Astrocyte of the cerebellum (primary cell): ENCODE measurements at places on chromosomes 2 and 18.
A peak's percentile ranks its signal among the peaks of the same experiment; 100 is the strongest.

GRCh38 chr2:29014811-29015421, 33.8 kb downstream of the TOGARAM2 start:
- peak; percentile 62 for DNase-seq

- no peak for DNase-seq
Observed at GRCh38 chr2:20429528-20429927, 17.3 kb upstream of the RHOB start.

DNA sequence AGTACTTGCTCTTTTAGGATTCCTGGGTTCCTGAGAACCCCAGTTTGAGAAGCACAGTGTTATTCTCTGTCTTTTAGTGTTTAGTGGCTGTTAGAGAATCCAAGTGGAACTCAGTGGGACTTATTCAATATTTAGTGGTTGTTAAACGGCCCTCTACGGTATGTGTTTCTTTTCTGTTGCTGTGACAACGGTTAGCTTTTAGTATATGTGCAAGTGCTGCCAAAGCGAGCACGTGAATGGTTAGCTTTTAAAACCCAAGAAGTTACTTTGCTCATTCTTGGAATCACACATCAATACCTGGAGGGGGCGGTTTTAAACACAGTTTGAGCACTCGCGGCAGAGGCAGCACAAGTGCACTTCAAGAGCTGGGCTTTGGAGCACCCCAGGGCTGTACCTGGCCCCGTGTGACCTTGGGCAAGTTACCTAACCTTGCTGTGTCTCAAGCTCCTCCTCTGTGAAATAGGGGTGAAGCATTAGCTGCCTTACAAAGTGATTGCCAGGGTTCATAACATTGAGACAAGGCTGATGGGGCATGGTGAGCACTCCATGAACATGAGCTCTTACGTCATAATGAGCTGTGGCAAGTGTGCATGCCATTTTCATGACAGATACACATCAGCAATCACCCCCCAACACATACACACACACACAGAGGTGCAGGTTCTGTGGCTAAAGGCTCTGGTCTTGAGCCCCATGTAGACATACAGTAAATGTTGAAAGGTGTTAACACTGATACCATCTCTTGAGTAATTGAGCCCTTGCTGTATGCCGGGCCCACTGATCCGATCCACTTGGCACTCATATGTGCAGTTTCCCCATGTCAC, 234.1 kb downstream of the ALPK2 start:
- no peak for DNase-seq

- no peak for DNase-seq
Observed at GRCh38 chr2:42723465-42723864, 40.5 kb downstream of the OXER1 start.

DNA sequence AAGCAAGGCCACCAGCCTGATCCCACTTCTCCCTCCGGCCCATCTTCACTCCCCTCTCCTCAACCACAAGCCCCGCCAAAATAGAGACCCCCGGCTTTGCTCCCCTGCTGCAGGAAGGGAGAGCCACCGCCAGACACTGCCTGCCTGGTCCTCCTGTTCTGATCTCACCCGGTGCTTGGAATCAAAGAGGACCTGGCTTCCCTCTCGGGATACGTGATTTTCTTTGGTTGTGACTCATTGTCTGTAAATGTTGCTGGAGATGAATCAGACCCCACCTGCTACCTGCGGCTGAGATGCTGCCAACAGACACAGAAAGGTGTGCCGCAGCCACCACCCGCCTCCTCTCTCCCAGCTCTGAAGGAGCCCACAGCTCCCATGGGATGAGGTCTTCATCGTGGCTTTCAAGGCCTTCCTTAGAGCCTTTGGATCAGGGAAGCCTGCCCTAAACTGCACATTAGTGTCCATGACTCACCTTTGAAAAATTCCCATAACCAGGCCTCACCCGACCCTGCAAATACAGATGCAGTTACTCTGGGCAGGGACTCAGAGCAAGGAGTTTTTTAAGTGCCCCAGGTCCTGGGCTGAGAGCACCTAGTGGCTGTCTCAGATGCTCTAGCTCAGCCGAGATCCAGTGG, 79.4 kb upstream of the ZNF532 start:
- DNase-seq = peak; percentile 86

GRCh38 chr2:43293744-43294695, 67.6 kb upstream of the ZFP36L2 start:
- peak; percentile 99 for DNase-seq

DNA sequence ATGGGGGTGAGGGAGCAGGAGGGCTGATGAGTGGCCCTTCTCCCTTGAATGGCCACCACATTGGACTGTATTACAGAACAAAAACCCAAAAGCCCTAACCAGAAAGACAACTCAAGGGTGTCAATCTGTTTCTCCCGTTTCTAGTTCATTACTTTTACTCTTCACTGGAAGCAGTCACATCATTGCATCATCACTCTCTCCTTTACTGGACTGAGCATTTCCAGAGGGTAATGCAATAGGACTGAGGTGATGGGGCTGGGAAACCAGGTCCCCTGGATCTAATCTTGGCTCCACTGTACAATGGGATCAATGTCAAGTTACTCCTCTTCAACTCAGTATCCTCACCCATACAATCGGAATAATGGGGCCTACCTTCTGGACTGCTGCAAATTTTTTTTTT, 56.1 kb downstream of the BCL2 start:
- no peak for DNase-seq

DNA sequence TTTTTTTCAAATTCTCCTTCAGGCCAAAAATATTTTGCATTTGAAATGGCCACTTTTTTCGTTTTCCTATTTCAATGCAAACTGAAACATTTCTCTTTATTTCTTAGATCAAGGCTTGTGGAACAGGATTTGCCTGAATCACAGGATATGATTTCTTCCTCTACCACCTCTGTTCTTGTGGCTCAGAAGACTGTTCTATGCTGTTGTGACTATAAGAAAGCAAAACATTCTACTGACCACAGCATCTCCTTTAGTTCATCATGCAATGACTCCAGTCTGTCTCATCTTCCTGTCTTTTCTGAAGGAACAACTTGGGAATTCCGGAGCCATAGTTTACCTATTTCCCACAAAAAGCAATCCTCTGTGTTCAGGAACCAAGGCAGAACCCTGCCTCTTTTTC, 16.2 kb upstream of the ZNF512 start:
- DNase-seq = no peak

DNA sequence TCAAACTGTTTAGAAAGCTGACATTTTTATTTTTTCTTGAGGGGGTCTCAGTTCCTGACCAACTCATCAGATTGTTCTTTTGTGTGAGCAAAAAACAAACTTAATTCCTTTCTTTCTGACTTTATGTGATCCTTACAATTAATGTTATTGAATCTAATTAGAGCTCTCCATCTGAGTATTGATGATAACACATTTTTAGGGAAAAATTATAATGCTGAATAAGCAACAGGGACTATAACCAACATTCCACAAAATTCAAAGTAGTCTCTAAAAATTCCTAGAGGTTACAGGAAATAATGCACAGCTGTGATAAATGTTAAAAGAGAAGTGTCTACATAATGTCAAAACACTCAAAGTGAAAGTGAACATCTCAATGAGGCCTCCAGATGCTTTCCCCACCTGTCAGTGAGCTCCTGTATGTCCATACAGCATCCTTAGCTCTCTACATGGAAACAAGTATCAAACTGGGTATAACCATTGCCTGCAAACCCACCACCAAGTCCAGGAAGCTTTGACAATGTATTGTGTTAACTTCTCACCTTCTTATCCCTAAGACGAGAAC, 786.0 kb upstream of the SLC39A10 start:
- no peak for DNase-seq

GRCh38 chr2:101401906-101402305, 14.6 kb upstream of the CREG2 start:
- no peak for DNase-seq

GRCh38 chr18:44693030-44693784, 12.5 kb downstream of the SETBP1 start:
- DNase-seq = no peak

- DNase-seq = no peak
Observed at GRCh38 chr18:50250935-50251334, 15.4 kb downstream of the CFAP53 start.

- no peak for DNase-seq
Observed at GRCh38 chr2:172677363-172677762, 58.3 kb upstream of the RAPGEF4 start.

GRCh38 chr2:19611491-19612332, 253.3 kb upstream of the OSR1 start:
- peak; percentile 98 for DNase-seq

DNA sequence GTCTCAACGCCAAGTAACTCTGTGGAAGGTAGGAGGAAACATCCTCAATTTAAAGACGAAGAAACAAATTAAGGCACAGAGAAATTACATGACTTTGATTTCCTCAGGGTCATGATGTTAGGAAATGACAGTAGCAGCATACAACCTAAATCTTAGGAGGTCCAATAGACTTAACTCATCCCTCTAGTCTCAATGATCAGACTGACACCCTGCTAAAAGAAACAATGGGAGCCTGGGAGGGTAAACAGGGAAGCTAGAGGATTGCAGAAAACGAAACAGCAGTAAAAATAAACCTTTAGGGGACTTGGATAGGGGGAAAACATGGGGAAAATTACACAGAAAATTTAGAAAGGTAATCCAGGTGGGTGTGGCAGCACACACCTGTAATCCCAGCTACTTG, 56.0 kb downstream of the ROCK2 start:
- no peak for DNase-seq

DNA sequence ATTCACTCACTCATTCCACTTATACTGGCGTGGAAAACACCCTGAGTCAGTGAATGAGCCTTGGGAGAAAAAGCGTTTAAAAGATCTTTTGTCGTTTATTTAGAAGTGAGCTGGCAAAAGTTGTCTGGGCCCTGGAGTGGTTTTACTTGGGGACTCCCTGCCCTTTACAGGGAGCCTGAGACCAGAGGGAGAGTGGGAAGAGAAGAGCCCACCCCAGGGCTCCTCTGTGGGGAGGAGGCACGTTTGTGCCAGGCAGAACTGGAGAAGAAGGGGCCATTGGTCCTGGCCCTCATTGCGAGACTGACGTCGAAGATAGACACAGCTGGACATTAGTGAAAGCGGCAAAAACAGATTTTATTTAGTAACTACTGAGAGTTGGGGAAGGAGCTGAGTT, 25.7 kb downstream of the DCDC2C start:
- DNase-seq = no peak

- no peak for DNase-seq
Observed at GRCh38 chr2:234341306-234341985, 155.4 kb downstream of the ARL4C start.

DNA sequence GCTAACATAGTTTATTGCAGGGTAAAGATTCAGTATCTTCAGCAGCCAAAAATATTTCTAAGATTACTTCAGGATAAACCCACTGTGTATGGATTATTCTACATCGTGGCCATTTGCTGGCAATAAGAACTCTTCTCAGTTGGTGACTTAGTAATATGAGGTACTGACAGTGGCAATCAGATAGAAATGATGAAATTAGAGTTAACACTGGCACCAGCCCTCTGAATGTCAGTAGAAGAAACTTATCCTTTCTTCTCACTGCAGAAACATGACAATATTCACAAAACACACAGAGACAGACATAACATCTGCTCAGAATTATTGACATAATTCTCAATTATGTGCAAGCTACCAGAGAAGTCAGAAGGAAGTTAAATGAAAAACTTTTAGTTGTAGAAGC, 246.3 kb upstream of the COL3A1 start:
- DNase-seq = no peak

DNA sequence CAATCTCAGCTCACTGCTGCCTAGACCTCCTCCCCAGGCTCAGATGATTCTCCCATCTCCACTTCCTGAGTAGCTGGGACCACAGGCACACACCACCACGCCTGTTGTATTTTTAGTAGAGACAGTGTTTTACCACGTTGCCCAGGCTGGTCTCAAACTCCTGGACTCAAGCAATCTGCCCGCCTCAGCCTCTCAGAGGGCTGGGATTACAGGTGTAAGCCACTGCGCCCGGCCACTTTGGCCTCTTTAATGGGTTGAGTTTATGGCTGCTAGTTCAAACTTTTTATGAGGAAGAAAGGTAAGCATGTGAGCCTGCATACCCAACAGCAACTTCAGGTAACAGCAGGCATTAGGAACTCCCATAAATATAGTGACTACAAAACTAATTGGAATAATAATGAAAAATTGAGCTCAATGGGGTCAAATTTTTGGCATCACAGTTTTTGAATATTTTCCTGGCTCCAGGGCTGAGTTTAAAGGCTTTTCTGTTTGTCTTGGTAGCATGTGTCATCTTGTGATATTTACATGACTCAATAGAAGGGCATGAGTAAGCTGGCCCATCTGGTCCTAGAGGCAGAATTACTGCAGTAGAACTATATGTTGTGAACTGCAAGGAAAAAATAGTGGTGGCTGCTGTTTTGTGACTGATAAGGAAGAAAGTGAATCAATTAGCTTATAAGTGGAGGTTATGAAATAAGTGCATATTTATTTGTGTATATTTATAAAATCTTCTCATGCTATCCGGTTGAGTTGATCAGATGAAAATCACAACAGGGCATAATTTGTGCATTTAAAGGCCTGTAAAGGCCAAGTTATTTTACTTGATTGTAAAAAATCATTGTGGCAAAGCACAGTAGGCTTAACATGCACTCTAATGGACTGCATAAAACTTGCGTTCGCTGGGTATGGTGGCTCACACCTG, 24.8 kb downstream of the GALM start:
- peak; percentile 65 for DNase-seq

DNA sequence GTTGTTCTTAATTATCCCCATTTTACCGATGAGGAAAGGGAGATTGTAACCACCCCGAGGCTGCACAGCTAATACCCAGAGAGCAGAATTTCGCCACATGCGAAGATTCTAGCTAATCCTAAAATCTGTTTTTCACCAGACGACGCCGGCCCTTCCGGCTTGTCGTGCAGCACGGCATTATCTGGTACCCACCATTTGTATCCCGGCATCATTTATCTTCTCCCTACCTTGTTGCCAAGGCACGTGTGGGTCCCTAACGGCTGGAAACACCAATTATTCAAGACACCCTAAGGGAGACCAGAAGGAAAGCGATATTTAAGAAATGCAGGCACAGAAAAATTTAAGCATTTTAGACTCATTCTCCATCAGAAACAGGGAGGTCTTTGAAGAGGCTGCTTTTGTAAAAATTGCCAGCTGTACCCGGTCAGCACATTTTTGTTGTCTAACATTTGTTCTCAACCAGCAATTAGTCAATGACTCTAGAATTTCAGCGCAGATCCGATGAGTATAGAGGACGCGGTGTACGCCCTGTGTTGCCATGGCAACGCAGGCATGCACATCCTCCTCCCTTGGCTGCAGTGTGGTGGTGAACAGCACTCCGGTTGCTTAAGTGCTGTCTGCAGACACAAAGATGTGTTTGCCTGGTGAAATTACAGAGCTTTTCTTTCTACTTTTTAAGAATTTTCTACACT, 111.6 kb downstream of the AGAP1 start:
- peak; percentile 86 for DNase-seq

DNA sequence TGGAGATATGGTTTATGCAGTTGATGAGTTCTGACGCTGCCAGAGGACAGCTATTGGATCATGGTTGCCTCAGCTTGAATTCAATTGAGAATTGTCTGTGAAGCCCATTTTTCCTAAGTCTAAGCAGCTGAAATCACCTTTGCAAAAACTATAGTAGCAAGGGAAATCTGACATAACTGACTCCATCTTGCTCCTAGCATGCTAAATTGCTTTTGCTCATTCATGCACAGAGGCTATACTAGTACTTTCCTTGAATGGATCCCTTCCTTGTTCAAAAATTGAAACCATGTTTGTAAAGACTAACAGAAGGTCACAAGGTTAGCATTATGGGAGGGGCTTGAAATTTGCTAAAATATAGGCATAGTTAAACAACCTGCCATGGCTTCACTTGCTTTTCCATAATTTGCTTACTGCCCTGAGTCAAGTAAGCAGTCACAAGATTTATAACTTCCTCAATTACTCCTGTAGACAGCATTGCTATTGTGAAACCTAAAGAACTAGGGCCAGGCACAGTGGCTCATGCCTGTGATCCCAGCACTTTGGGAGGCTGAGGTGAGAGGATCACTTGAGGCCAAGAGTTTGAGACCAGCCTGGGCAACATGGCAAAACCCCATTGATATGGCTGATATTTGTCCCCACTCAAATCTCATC, 41.2 kb downstream of the CHRNA1 start:
- no peak for DNase-seq
